Activated CD4-positive, CD25-positive, alpha-beta regulatory T cell treated with anti-CD3 and anti-CD28 coated beads, Interleukin-2, amount 50 U/mL, for 16 hours (primary cell): ENCODE measurements at places on chromosomes 6 and 20.

DNA sequence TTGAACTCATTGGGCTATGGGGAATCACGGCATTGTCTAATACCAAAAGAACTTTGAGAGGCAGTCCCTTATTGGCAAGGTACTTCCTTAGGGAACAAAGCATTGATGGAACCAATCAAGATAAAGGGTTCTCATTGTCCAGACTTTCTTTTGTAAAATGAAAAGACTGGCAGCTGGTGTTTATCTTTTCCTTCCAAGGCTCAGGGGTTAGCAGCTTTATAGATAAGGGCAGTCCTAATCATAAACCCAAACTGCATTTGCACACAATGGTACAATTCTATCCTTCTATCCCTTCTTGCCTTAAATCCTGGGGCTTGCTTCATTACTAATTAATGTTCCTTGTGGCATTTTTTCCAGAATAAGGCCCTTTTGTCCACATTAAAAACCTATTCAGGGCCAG is 28.6 kb downstream of the CDK19 start:
- DNase-seq, result no peak

- DNase-seq, result no peak
Measured at GRCh38 chr20:64090165-64090564, 6.0 kb upstream of the LKAAEAR1 start.

GRCh38 chr20:49633023-49633422 is 65.1 kb upstream of the PTGIS start:
- DNase-seq, result no peak

DNA sequence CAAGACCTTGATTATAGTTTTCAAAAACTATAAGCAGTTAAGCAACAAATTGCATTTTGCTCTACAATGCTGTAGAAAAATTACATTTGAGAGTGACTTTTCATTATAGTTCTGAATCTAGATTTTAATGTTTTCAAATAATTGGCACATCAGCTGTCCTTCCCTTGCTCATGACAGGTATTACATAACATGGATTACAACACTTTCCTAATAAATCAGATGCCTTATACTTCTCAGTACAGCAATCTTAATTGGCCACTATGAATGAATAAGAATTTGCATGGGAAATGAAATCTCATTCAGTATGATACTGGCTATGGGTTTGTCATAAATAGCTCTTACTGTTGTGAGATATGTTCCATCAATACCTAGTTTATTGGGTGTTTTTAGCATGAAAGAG is 29.9 kb downstream of the HSF2 start:
- no peak for DNase-seq

DNA sequence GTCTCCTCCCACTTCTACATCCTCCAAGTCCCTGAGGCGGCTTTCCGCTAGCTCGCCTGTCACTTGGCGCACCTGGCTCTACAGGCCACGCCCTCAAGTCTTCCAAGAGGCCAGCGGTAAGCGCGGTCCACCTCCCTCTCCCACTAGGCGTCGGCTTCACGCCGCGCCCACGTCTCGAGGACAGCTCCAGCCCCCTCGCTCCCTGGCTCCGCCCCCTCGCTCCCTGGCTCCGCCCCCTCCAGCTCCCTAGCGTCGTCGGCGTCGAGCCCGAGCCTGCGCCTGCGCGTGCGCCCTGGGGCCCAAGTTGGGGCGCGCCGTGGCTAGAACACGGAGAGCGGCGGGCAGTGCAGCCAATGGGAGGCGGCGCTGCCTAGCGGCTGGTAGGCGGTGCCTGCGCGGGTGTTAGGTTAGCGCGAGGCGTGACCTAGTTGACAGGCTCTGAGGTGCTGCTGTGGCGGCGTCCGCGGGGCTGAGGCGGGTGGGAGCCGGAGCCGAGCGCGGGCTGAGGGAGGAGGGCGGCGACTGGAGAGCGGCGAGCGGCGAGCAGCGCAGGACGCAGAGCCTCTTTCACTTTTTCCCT is at the start of gene MACROD2:
MACROD2 (plus strand) TSS at position 431 of the 580 bp plus-strand sequence.
- no peak for DNase-seq

GRCh38 chr6:154165478-154165877 is 126.4 kb downstream of the OPRM1 start:
- no peak for DNase-seq

DNA sequence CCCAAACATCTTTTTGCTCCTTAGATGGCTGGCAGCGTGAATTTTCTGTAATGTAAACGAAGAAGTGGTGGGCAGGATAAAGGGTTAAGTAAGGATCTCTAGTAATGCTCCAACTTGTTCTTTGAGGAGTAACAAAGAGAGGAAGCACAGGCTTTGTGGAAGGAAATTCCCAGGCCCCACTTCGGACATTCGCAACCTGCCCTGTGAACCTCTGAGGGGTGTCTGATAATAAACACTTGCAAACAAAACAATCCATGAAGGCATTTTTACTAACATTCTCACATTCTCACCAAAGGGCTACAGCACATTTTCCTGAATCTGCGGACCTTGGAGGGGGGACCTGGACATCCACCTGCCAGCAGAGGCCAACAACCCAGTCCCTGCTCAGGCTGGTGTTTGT is 25.8 kb upstream of the ADGRF5 start:
- DNase-seq, result no peak

- DNase-seq, result no peak
Measured at GRCh38 chr6:160077024-160077423, 44.6 kb upstream of the SLC22A1 start.

DNA sequence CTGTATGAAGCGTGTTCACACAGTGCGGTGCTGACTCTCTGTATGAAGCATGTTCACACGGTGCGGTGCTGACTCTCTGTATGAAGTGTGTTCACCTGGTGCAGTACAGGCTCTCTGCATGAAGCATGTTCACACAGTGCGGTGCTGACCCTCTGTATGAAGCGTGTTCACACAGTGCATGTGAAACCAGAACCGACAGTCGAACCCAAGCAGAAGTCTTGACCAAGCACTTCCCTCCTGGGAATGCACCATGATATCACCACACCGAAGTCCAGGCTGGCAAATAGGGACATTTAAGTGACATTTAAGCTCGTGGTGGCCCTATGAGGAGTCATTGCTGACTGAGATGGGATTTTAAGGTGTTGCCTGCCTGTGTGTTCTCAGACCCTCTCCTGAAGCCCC is 11.3 kb upstream of the SERPINB1 start:
- no peak for DNase-seq

GRCh38 chr6:98215531-98215930 is 618.8 kb upstream of the POU3F2 start:
- no peak for DNase-seq

DNA sequence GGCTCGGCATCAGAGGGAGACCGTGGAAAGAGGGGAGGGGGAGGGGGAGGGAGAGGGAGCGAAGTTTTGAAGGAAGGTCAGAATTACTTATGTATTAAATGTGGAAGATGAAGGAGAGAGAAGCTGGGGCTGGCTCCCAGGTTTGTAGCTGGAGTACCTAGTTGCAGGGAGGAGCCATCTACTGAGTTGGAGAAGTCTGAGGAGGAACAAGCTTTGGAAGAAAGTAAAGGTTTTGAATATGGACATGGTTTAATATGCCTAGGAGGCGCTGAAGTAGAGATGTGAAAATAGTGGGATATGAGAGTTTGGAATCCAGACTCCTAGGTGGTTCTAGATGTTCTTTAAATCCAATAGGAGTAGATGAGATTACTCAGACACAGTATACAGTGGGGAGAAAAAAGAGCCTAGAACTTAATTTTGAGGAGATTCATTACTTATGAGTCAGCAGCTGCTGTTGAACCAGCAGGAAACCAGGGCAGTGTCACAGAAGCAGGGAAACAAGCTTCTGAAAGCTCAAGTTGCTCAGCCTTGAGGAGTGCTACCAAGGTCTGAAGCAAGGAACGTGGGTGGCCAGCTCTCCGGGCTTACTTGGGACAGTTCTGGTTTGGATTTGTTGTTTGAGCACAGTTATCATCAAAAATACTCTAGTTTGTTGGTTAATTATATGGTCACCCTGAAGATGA is 149.3 kb downstream of the UTRN start:
- no peak for DNase-seq

DNA sequence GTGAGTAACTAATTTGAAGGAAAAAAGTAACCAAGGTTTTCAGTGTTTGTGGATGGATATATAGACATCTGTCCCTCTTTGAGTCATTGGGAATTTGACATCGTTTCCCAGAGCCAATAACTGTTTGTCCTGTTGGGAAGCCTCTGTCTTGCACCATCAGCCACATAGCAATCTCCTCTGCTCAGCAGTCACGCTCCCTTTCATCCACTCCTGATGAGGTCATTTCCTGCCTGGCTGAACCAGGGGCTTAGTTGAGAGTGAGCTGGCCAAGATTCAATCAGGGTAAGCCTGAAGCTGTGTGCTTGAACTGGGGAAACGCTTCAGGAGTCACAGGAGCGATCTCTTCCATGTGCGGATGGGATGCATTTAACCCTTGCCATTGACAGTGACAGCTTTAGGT is 121.5 kb upstream of the FOXQ1 start:
- DNase-seq, result no peak

- DNase-seq, result no peak
Measured at GRCh38 chr6:63553208-63553607, 19.1 kb upstream of the LOC128125822 start.

- DNase-seq, result no peak
Measured at GRCh38 chr20:62716198-62716940, 7.7 kb downstream of the NTSR1 start.

GRCh38 chr6:13987400-13987865 is 62.7 kb downstream of the RNF182 start:
- DNase-seq, result no peak

GRCh38 chr6:21037453-21037852 is 503.2 kb downstream of the CDKAL1 start:
- DNase-seq, result no peak

DNA sequence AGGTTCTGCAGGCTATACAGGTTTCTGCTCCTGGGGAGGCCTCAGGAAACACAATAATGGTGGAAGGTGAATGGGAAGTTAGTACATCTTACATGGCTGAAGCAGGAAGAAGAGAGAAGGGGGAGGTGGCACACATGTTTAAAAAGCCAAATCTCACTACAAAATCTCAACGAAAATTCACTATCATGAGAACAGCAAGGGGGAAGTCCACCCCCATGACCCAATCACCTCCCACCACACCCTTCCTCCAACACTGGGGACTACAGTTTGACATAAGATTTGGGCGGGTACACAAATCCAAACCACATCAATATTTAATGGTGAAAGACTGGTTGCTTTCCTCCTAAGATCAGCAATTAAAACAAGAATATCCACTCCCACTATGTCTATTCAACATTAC is 13.8 kb upstream of the POLR1H start:
- DNase-seq, result no peak

DNA sequence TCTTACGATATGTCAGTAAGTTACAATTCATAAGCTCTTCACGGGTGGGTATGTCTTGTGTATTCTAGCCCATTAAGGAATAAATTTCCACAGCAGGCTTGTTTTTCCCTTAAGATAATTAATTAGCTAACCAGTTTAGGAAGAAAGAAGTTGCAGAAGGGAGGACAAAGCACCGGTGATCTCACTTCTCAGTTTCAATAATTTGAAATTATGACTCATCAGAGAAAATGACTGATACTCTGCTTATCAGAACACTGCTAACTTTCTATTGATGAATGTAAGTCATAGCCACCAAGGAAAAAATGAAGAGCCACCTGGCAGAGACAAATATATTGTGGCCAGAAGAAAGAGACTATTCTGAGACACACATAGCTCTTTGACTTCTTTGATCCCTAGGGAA is 35.0 kb upstream of the ENTPD6 start:
- DNase-seq, result no peak
